ENCODE measurements at places on chromosomes 7 and 10.

DNA sequence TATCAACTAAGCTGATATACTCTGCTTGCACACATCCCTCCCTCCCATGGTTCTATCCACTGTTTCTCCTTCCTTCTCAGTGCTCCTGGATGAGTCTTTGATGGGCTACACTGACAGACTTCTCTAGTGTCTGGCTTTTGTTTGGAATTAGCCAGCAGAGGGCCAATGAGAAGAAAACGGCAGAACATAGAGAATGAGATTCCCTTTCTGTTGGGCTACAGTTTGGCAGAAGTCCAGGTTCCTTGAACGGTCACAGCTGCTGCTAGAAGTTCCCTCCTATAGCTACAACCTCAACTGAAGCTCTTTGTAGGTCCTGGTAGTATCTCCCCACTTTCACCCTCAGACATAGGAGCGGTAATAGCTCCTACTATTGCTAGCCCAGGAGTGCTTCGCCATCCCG, 251.1 kb upstream of the LRRN3 start:
- no peak for DNase-seq

DNA sequence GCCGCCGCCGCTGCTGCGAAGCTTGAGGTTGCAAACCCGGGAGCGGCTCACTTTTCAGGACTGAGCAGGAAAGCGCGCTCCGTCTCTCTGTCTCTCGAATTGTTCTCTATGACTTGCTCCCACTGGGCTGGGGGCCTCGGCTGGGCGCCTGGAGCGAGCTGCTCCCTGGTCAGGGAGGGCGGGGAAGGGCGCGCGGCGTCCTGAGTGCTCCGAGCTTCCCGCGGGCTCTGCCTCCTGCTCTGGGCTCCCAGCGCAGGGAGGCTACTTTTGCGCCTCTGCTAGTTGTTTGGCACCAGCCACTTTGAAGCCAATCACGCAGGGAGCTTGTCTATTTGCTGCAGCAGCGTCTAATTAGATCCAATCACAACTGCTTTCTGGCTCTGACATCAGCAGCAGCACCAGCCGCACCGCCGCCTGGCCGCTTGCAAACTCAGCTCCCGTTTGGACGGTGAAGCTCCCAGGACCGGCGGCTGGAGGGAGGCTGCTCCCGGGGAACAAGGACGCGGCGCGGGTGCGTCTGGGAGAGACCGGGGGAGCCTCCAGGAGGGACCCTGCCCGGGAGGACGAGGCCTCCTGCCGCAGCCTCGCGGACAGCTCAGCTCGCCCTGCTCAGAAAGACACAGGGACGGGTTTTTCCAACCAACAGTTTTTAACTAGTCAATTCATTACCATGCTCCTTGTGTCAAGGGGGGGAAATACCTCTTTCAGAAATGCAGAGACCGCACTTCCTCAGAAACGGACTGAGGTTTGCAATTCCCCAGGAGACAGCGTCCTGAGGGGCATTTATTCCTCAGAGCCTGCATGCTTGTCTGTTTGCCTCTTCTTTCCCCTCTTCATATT, at the start of gene ADARB2:
Gene ADARB2 (minus strand): TSS at position 304 of the 840 bp plus-strand sequence.
- no peak for DNase-seq

- DNase-seq: no peak
Observed at GRCh38 chr10:32373496-32373895, 26.5 kb upstream of the EPC1 start.

- DNase-seq: no peak
Observed at GRCh38 chr10:106643473-106643872, 521.0 kb downstream of the SORCS1 start.

DNA sequence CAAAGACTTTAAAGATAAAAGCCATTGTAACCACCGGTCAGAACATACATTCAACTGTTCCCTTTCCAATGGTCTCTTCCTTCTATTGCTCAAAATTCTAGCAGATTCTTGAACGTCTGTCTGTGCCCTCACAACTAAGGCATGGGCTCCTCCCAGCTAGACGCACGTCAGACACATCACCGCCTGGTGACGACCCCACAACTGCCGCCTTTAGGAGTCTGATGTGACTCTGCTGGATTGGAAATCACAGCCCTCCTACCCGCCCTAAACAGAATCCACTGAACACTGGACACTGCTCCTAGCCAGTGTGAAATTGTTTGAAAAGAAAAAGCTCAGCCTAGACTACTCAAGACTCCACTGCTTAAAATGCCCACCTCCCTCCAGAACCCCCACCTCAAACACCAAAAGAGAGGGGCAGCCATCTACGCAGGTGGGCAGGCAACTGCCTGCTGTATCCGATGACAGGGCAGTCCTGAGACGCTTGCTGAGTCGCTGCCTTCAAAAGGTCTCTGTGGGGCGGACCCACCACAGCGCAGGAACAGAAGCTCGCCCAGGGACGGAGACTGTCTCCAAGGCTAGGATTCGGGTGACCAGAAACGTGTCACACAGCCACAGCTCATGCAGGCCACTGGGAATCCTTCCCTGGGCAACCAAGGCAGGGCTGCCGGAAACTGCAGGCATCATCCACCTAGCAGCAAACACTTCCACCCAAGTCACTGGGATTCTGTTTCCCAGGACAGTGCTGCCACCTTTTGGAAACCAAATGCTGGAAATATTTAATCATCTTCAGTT, 34.7 kb downstream of the GSDME start:
- DNase-seq: no peak

DNA sequence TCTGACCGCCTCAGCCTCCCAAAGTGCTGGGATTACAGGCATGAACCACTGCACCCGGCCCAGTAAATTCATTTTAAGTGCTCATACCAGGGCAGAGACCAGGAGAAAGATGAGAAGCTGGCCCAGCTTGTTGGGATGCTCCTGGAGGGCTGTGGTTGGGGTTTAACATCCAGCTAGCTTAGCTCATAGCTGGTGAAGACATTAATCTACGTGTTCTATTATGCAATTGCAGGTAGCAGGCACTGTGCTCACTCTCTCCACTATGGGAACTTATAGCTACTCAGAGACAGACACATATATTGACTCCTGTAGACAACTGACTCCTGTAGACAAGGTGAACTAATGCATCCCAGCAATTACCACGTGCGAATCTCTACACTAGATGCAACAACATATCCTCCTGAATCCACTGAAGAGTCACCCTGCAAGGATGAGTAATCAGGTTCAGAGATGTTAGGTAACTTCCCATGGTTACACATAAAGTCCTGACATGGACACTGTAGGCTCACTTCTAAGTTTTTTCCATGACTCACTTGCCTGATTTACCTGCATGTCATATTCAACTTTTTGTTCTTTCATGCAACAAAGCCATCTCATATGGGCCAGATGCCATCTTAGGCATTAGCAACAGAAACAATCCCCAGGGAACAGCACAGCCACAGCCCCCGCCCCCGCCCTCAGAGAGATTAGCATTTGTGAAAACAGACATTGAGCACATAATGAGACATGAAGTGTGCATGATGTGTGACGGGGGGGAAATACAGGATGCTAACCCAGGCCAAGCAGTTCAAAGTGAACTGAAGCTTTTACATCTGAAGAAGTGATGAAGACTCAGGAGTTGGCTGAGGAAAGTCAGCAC, 37.2 kb downstream of the ERLIN1 start:
- peak; percentile 63 for DNase-seq

DNA sequence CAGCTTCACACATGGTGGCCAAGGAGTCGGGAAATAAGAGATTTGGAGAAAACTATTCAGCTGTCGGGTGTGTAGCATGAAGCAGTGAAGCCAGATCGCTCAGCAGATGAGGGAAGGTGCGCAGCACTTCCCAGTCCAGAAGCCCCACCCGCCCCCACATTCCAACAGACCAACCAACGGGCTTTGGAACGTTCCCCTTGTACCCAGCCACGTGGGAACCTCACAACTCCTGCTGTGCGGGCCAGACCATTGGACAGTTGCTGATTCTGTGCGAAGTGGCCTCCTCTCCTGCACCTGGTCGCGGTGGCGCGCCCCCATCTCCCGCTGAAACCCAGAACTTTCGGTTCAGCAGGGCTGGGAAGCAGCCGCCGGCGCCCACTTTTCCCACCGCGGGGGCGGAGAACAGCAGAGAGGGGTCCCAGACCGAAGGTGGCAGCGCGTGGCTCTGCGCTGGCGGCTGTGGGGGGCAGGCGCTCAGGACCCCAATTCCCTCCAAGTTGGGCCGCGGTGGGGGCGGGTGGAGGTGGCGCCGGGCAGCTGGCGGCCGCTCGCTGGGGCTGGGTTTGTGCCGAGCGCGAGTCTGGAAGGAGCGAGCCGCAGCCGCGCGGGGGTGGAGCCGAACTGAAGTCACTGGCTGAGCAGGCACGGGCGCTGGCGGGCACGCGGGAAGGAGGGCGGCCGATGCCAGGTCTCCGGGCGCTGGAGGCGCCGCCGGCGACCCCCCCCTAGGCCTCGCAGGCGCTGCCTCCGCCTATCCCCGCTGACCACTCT, 1301.5 kb upstream of the SORCS1 start:
- DNase-seq: no peak

- DNase-seq: peak; percentile 96
Observed at GRCh38 chr10:35005868-35006267, 84.3 kb downstream of the CUL2 start.

DNA sequence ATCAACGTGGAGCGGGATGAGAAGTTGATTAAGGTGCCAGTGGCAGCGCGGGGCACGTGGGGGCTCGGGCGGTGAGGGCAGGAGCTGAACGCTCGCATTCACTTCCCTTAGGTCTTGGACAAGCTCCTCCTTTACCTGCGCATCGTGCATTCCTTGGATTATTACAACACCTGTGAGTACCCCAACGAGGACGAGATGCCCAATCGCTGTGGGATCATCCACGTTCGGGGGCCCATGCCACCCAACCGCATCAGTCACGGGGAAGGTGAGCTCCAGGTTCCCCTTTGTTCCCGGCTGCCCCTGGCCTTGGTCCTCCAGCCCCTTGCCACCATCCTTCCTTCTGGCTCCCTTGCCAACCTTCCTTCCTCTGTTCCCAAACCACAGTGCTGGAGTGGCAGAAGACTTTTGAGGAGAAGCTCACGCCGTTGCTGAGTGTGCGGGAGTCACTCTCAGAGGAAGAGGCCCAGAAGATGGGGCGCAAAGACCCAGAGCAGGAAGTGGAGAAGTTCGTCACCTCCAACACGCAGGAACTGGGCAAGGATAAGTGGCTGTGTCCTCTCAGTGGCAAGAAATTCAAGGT, 2.5 kb downstream of the UFSP1 start:
- no peak for DNase-seq

DNA sequence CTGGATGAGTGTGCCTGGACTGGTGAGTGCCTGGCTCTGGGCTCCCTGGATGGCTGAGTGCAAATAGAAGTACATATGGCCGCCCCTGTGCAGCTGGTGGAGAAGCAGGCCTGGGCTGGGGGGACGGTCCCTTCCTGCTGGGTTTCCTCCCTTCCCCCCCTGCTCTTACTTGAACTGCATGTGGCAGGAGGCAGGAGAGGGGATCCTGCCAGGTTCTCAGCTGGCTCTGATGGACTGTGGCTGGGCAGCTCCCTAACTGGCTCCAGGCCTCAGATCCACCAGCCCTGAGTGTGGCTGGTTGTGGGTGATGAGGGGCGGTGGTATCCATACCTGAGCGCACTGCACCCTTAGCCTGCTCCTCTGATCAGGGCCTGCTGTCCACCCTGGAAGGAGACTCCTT, 26.9 kb downstream of the ADCY1 start:
- no peak for DNase-seq

- no peak for DNase-seq
Observed at GRCh38 chr10:123068087-123068853, 59.5 kb downstream of the ACADSB start.

DNA sequence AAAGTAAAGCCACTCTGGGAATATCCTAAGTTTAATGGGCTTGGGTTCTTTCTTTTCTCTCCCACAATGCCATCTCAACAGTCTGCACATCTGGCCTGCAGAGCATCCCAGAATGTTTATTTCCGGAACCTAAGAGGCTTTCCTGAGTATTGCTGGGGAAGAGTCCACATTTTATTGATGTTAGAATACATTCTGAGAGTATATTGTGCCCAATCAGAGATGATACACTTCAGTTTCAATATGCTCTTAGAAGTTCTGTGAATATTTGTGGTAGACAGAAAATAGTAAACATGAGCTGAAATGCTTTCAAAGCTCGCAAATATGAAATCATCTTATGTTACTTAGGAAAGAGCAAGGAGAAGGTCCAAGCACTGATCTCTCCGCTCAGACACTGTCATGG, 200.6 kb downstream of the TWIST1 start:
- DNase-seq: no peak

- DNase-seq: no peak
Observed at GRCh38 chr10:76453997-76454396, 1022.6 kb downstream of the LRMDA start.

DNA sequence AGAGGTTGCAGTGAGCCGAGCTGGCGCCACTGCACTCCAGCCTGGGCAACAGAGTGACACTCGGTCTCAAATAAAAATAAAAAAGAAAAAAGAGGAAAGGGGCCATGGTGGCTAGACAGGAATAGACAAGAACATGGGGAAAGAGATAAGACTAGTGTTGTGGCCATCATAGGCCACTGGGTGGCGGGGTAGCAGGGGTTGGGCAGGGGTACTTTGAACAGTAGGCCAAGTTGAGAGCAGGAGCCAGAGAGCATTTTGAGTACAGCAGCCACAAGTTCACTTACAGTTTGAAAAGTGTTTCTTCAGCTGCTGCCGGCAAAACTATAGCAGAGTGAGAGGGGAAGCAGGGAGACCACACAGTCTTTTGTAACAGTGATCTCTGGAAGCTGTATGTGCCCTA, 656.0 kb downstream of the CNTNAP2 start:
- DNase-seq: no peak

DNA sequence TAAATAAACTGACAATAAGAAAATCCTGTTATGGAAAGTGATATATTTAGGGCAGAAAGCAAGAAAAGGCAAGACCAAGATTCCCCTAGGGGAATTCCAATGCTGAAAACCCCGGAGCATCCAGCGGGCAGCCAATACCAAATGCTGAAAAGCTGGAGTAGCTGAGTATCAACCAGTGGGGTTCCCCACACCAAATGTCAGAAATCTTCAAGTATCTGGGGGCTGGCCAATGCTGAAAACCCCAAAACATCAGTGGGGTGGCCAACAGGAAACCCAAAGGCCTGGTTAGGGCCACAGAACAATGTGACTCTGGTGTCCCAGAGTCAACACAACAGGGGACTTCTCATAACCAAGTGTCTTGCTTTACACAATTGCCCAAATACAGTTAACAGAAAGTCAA, 271.8 kb upstream of the CACNA2D1 start:
- DNase-seq: no peak

DNA sequence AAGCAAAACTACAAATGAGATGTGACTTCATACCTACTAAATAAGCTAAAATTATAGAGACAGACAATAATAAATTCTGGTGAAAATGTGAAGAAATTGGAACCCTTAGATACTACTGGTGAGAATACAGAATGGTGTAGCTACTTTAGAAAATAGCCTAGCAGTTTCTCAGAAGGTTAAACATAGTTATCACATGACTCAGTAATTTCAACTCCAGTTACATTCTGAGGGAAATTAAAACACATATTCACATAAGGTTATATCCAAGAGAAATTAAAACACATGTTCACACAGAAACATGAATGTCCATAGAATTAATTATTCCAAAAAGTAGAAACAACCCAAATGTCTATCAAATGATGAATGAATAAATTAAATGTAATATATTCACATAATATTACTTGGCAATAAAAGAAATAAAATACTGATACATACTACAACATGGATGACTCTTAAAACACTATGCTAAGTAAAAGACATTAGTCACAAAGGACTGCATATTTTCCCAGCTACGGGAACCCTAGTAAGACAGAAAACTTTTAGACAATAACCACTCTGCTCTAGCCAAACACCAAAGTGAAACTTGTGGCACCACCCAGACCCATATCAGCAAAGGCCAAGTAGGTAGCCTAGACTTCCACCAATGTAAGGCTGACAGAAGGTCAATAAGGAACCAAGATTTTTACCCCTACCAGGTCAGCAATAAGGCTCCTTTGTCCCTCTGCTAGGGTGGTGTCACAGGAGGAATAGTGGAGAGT, 25.1 kb downstream of the SLC25A40 start:
- DNase-seq: peak; percentile 10

- no peak for DNase-seq
Observed at GRCh38 chr7:12287901-12288300, 76.8 kb downstream of the TMEM106B start.
